ENCODE measurements at places on chromosomes 6 and 20.

DNA sequence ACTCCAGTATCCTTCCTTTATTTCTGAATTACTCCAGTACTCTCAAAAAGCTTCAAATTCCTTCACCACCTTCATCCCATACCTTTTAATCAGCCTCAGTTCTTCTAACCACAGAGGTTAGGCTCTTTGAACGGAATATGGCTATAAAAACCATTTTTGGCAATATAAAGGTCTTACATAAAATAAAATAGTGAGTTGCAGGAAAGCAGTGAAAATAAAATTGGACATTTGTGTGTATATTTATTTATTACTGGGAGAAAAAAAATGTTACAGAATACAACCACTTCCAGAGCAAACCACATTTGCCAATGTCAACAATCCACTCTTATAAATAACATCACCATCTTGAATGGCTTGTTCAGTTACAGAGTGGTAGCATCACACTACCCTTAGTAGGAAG is 7.7 kb downstream of the HDDC2 start:
- DNase-seq, result no peak

- no peak for DNase-seq
Measured at GRCh38 chr6:75166236-75166635, 39.6 kb downstream of the COL12A1 start.

GRCh38 chr6:122872311-122872710 is 83.3 kb downstream of the SMPDL3A start:
- DNase-seq, result no peak

- DNase-seq, result no peak
Measured at GRCh38 chr6:16511723-16512489, 249.4 kb downstream of the ATXN1 start.

DNA sequence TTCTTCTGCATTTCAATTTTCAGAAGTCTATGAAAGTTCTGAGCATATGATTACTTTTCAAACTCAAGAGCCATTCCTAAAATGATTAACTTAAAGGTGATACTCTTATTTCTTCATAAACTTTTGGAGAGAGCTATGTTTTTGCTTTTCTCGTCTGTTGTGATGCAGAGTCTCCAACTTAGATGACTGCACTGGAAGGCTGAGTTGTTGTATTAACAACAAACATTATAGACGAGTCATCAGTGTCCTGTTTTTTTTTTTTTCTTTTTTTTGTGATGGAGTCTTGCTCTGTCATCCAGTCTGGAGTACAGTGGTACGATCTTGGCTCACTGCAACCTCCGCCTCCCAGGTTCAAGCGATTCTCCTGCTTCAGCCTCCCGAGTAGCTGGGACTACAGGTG is 101.9 kb downstream of the CD109 start:
- DNase-seq, result no peak

GRCh38 chr20:18702736-18703135 is 110.8 kb upstream of the SCP2D1 start:
- DNase-seq, result peak; percentile 65

DNA sequence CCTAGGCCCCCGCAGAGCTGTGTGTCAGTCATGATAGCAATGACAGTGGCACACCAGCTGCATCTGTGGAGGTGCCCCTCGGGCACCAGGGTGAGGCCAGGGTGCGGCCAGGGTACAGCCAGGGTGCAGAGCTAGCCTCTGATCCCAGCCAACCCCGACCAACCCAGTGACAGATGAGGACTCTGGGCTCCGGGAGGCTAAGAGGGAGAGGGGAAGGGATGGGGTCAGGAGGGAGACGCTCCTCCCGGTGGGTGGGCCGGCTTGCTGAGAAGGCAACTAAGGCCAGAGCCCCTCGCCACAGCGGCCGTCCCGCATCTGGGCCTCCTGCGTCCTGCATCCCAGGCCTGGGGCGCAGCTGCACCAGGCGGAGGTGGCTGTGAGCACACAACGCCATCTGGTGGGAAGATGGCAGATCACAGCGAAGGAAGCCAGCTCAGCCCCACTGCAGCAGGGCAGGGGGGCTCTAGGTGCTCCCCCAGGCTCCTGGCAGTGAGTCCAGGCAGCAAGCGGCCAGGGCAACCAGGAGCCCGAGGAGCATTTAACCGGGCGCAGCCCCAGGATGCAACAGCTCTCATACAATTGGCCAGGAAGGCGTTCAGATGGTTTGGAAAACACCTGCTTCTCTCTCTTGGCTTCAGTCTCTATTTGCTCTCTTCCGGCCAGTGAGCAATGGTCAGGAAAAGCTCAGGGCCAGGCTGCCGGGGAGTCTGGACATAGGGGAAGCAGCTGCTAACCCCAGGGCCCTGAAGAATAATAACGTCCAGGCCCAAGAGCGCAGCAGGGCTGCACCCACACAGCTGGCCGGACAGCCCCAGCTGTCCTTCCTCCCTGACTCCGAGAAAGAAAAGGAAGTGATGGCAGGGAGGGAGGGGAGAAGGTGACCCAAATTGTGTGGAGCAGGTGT is 169.4 kb downstream of the TAF4 start:
- DNase-seq, result peak; percentile 18

GRCh38 chr6:107198631-107199416 is 83.5 kb upstream of the BEND3 start:
- DNase-seq, result no peak

- DNase-seq, result no peak
Measured at GRCh38 chr20:34388000-34388399, 24.9 kb downstream of the ITCH start.

- DNase-seq, result no peak
Measured at GRCh38 chr6:49890988-49891387, 24.7 kb upstream of the CRISP1 start.

- DNase-seq, result no peak
Measured at GRCh38 chr20:44326391-44327159, 10.3 kb upstream of the R3HDML start.

GRCh38 chr6:112683926-112684325 is 336.8 kb downstream of the RFPL4B start:
- peak; percentile 92 for DNase-seq

GRCh38 chr6:4973982-4974745 is 29.7 kb downstream of the RPP40 start:
- DNase-seq, result peak; percentile 48

GRCh38 chr6:170244721-170245474 is 46.0 kb downstream of the DLL1 start:
- DNase-seq, result no peak

GRCh38 chr6:107658920-107659865 is 164.9 kb downstream of the SCML4 start:
- no peak for DNase-seq

All from stromal cell of bone marrow (primary cell).